Stimulated activated CD4-positive, alpha-beta T cell treated with anti-CD3 and anti-CD28 coated beads, Interleukin-4, amount 100 ng/mL, for 48 hours (primary cell): ENCODE measurements at places on chromosomes 1 and 21.

DNA sequence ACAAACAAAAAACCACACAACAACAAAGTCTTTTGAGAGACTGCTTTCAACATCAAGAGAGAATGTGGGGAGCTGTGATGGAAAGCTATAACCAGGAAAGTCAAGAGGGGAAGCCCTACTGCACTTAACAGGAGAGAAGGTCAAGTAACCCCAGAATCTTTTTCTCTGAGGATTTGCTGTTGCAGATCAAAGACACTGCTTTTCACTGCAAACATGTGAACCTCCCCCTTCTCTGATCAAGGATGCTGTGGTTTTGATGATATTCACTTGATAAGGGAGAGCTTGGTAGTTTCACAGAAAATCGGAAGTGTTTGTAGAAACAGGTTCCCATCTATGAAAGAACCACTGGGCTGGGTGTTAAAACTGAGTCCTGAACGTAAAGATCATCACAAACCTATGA, 4.8 kb downstream of the ETV3 start:
- no peak for DNase-seq

DNA sequence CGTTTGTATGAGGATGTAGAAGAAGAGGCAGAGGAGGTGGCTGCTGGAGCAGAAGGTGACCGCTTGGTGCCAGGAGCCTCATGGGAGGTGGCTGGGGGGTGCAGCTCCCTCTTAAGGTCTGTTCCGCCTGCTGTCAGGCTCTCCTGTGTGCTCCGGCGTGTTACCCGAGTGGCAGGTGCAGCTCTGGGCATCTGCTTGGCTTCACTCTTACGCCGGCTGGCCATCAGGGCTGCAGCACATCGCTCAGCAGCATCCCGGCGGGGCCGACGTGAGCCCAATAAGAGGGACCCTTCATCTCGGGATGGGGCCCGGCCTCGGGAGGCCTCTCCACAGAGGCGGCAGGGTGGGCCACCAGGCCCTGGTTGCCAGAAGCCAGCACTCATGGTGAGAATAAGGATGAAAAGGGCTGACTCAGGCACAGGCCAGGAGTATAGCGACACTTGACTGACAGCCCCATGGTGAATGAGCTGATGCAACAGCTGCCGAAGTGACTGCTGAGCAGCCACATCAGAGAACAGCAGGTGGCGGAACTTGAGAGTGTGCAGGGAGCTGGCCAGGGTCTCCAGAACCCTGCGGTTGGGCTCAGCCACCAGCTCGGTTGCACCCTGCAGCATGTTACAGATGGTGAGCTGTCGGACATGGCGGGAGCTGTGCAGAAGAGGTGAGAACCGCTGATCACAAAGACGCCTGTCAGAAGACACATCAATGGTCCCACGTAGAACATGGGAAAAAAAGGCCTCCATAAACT, 17.5 kb downstream of the LRRC41 start:
- DNase-seq, result peak; percentile 11

- no peak for DNase-seq
Observed at GRCh38 chr21:36163750-36164741, 7.4 kb downstream of the DOP1B start.

DNA sequence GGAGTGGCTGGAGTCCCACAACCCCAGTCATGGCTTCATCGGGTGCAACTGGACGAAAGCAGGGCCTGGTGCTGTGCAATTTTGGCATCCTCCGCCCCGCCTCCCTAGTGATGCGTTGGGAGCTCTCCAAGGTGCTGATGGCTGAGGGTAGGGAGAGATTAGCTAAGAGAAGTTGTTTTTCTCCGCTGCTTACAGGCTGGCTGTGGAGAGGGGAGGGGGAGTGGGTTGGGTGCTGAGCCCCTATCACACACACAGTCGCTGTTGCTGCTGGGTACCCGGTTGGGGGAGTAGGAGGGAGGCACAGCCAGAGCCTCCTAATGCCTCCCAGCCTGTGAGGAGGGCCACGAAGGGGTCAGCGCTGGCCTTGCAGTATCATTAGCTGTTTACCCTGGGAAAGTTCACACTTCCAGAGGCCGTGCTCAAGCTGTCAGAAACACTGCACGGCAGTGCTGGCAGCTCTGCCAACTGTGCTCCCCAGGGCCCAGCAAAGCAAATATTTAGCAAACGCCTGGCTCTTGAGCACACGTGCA, 110.0 kb downstream of the GRIK3 start:
- DNase-seq, result peak; percentile 56

- DNase-seq, result no peak
Observed at GRCh38 chr1:54984131-54984842, 3.9 kb downstream of the TMEM61 start.

GRCh38 chr1:62800825-62801306, 16.9 kb downstream of the ATG4C start:
- DNase-seq, result no peak

DNA sequence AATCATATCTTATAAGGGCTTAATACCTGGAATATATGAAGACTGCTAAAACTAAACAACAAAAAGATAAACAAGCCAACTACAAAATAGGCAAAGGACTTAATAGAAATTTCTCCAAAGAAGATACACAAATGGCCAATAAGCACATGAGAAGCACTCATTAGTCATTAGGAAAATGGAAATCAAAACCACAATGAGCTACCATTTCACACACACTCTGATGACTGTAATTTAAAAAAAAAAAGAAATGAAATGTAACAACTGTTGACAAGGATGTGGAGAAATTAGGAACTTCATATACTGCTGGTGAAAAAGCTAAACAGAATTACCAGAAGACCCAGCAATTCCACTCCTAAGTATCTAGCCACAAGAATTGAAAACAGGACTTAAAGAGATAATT, 374.2 kb upstream of the ZP4 start:
- DNase-seq, result no peak
